ENCODE measurements at places on chromosomes 6 and 20.

- no peak for DNase-seq
These were observed 23.5 kb downstream of the SNAP25 start for GRCh38 chr20:10242166-10242565.

DNA sequence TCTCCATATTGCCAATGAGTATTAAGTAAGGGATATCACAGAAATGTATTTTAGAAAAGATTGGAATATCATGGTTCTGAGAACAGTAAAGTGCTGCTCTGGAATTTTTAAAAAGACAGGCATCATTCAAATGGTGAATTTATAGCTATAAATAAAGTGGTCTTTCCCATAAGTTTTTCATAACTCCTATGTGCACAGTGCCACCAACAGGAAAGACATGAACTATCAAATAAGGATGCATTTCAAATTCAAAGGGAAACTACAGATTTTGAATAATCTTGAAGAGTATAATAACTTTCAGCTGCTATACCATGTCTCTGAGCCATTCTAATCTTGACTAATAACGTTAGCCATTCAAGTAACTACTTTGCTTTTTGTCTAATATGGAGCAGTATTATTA is 456.8 kb upstream of the GJE1 start:
- no peak for DNase-seq

GRCh38 chr20:10315138-10315537 is 96.5 kb downstream of the SNAP25 start:
- DNase-seq: no peak

DNA sequence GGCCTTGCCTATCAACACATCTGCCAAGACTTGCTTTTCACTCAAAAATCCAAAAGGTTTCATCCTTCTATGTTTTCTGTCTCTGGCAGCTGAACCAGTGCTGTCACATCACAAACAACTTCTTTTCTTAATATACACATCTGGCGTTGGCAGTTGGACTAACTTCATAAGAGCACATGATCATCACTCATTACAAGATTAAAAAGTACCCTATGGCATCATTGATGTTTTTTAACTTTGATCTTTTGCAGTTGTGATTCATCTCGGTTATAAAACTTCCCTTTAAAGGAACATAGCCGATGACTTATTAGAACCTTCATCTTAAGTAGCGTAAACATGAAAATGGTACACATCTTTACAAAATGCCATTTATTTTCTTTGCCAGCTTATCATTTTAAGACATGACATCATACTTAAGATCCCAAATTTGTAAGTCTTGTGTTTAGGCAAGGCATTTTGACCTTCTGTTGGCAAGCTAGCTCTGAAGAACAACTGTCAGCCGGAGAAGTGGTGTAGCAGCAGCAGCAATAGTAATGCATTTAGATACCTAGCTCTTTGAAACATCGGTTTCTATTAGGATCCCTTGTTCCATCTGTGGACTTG is 64.2 kb upstream of the SUPT3H start:
- DNase-seq: no peak

DNA sequence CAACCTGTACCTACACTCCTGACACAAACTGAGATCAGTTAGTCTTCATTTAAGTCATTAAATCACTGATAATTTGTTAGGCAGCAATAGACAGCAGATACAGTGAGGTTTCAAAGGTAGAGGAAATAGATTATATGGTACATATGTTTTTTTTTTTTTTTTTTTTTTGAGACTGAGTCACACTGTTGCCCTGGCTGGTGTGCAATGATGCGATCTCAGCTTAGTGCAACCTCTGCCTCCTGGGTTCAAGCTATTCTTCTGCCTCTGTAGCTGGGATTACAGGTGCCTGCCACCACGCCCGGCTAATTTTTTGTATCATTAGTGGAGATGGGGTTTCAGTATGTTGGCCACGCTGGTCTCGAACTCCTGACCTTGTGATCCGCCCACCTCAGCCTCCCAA is 38.2 kb upstream of the KIF13A start:
- DNase-seq: no peak

DNA sequence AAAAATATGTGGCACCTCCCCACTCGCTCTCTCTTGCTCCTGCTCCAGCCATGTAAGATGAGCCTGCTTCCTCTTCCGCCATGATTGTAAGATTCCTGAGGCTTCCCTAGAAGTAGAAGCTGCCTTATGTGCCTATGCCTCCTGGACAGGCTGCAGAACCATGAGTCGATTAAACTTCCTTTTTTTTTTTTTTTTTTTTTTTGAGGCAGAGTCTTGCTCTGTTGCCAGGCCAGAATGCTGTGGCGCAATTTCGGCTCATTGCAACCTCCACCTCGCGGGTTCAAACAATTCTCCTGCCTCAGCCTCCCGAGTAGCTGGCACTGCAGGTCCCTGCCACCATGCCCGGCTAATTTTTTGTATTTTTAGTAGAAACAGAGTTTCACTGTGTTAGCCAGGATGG is 112.5 kb downstream of the FAM217A start:
- no peak for DNase-seq

DNA sequence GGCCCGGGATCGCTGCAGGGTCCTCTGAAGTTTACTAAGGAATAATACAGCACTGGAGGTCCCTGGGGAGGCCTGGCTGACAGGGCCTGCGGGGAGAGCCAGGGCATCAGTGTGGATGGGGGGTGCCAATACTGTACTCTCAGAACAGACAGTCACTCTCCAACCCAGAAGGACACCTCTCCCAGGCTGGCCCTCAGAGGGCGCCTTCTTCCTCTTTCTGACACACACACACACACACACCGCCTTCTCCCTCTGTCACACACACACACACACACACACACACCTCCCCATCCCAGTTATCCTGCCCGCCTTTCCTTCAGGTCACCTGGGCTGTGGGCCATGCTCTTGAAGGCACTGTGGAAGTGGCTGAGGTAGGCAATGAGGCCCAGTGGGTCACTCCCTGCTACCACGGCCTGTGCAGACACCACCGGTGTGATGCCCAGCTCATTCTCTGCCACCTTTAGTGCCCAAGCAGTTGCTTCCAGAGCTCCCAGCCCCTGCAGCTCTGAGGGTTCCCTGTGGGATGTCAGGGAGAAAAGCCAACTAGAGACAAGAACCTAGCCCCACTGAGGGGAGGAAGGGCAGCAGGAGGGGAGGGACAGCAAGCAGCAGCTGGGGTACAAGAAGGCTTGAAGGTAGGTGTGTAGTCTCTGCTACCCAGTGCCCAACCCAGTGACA is 7.5 kb downstream of the SMPD2 start:
- DNase-seq: no peak

DNA sequence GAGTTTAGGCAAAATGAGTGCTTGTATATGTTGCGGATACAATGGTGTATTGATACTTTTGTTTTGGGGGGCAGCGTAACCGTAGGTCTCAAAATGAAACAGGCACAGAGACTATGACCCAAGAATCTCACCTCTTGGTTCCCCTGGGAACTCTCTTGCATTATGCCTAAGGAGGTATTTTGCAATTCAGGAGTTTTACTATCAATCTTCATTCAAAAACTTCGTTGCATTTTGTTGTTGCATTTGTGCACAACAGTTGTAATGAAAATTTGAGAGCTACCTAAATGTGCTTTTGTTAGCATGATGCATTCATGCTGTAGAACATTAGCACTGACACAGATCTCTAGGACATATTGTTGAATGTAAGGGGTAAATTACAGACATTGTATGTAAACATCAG is 18.2 kb downstream of the VTA1 start:
- no peak for DNase-seq

GRCh38 chr20:8389381-8390036 is 257.4 kb downstream of the PLCB1 start:
- DNase-seq: peak; percentile 19

- no peak for DNase-seq
These were observed 62.6 kb upstream of the PMEPA1 start for GRCh38 chr20:57772349-57772964.

GRCh38 chr6:14520029-14520428 is 402.5 kb downstream of the CD83 start:
- no peak for DNase-seq

DNA sequence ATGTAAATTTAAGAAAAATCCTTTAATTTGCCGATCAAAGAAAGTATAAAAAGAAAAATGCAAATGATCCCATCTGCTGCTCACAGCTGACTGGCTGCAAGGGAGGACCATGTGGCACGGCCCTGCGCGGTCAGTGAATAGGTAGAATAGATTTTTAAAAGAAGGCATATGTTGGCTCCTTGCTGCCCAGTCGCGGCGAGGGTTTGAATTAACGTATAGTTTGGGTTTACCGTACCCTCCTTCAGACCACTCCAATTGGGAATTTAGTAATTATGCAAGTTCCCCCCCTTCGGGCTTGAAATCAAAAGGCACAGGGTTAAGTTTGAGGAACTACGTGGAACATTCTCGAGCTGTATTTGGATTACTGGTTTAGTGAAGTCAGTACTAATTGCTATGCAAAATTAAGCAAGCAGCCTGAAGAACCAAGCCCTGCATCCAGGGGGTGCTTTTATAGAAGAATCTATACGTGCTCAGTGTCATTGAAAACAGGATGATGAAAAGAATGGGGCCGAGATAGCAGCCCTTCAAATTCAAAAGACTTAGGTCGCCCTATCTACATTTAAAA is 1.1 kb upstream of the BEND3 start:
- DNase-seq: peak; percentile 8

- DNase-seq: no peak
These were observed 11.3 kb upstream of the ABRACL start for GRCh38 chr6:139017227-139017626.

GRCh38 chr20:24632581-24632980 is 163.2 kb downstream of the SYNDIG1 start:
- DNase-seq: no peak

GRCh38 chr6:16600026-16600425 is 161.2 kb downstream of the ATXN1 start:
- no peak for DNase-seq

DNA sequence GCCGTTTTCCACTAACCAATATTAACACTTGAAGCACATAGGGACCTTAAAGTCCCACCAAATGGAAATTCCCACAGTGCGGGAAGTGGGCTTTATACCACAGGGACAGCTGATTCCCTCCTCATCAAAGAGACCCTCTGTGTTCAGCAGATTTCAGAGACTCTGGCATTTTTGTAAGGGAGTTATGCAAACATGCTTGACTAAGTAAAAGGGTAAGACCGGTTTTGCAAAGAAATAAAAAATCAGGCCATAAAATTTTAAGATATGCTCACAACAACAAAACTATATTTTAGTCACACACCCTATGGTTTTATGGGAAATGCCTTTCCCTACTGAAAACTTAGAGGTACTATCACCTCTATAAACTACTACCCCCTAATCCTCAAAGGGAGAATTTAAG is 45.4 kb upstream of the SPTLC3 start:
- no peak for DNase-seq

DNA sequence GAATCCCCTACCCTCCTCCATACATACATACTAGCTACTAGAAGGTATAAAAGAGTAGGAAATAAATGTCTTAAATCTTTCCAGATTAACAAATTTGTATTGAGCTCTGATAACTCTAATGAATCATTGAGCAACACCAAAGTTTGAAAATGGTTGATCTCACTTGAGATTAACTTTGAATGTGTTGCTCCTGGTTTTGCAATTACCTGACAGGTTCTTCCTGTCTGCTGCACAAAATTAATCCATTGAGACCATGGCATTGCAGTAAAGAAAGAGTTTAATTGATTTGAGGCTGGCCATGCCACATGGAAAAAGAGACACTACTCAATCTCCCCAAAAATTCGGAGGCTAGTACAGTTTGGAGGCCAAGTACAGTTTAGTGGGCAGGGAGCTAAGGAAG is 21.3 kb upstream of the EZR start:
- no peak for DNase-seq

DNA sequence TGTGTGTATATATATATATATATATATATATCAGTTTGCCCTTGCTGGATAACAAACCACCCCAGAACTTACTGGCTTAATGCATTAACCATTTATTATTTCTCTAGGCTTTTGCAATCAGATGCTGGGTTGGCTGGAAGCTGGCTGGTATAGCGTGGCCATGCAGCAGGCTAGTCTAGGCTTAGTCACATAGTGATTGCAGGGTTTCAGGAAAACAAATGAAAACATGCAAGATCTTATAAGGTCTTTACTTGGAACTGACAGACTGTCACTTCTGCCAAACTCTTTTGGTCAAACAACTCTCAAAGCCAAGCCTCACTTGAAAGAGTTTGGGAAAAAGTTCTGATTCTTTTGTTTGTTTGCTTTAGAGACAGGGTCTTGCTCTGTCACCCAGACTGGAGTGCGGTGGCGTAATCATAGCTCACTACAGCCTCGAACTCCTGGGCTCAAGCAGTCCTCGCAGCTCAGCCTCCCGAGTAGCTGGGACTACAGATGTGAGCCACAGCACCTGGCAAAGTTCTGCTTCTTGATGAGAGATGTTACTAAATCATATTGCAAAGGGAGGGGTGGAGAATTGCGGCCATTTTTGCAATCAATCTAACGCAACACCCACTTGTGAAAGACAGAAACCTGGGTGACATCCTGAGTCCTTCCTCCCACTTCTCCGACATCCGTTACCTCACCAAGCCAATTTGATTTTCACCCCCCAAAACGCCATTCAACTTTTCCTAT is 74.6 kb upstream of the RNF24 start:
- no peak for DNase-seq

DNA sequence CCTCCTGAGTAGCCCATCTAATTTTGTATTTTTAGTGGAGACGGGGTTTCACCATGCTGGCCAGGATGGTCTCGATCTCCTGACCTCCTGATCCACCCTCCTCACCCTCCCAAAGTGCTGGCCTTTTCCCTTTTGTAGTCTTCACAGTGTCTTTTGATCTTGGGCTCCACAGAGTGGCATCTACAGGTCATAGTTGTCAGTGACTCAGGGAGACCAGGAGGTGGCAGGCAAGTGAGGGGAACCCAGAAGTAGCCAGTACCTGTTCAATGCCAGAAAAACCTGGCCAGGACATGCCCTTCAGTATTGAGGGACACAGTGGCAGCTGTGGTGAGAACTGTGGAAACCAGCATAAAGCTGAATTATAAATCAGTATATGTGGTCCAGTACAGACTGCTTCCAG is 19.6 kb downstream of the RPP21 start:
- no peak for DNase-seq

- no peak for DNase-seq
These were observed 298.2 kb downstream of the SAMD5 start for GRCh38 chr6:147806697-147807096.

GRCh38 chr6:137610702-137611101 is 116.5 kb upstream of the OLIG3 start:
- no peak for DNase-seq

DNA sequence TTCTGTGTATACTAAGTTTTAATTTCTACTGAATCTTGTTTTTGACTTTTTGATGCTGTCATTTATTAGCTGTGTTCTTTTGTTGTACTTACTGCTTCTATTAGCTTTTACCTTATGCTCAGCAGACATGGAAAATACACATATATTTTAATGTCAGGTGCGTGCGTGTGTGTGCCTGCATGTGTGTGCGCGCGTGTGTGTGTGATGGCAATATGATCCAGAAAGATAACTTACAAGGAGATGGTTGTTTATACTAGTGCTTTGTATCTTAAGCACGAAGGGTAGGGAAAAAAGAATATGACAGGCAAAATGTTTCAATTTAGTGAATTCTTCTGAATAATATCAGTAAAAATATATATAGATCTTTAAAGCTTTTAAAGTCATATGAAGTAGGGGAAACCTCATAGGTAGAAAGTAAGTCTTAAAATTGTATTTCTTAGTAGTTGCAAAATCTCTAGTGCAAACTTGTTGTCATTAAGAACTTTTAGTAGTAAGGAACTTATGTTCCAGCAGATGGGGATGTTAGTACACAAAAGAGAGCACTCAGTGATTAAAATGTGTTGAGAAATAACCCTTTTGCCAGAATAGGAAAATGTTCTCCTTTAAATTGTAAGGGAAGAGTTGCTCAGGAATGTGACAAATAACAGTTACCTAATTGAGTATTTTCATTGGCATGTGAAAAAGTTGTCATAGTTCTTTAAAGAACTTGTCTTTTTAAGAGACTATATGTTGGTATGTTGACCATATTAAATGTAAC is 13.2 kb downstream of the QKI start:
- DNase-seq: peak; percentile 62

All from hematopoietic multipotent progenitor cell treated with erythropoietin and hydrocortisone succinate and interleukin-3 and kit ligand, for 15 days (in vitro differentiated cells).